Stimulated activated CD8-positive, alpha-beta memory T cell treated with anti-CD3 and anti-CD28 coated beads, Interleukin-7, amount 100 ng/mL, for 24 hours (primary cell): ENCODE measurements at places on chromosomes 11 and 22.
A peak's percentile ranks its signal among the peaks of the same experiment; 100 is the strongest.

DNA sequence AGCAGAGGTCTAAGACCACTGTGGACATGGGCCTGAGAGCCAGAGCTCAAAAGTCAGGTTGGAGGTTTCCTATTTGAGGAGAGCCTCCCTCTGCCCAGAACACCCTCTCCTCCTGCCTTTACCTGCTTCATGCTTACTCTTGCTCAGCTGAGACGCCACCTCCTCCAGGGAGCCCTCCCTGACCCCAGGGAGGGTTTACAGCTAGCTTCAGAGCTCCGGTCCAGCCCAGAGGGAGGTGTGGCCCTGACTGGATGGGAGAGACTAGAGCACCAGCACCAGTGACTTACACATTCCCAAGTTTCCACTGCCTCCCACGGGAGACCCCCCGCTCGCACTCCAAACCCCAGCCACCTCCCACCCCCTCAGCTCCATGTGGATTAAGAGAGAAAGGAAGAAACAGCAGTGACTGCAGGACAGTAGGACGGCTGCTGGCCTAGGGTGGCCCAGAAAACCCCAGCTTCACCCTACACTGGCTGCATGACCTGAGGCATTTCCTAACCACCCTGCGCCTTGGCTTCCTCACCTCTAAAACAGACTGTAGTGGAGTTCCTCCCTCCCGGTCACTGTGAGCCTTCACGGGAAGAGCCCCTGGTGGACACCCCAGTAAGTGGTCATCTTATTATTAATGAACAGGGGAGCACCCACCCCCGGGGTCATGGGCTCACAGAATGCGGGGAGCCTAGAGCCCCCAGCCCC, 24.5 kb upstream of the PDGFB start:
- DNase-seq, result no peak

GRCh38 chr11:15072551-15073143, 746 bp upstream of the CALCB start:
- DNase-seq, result no peak

DNA sequence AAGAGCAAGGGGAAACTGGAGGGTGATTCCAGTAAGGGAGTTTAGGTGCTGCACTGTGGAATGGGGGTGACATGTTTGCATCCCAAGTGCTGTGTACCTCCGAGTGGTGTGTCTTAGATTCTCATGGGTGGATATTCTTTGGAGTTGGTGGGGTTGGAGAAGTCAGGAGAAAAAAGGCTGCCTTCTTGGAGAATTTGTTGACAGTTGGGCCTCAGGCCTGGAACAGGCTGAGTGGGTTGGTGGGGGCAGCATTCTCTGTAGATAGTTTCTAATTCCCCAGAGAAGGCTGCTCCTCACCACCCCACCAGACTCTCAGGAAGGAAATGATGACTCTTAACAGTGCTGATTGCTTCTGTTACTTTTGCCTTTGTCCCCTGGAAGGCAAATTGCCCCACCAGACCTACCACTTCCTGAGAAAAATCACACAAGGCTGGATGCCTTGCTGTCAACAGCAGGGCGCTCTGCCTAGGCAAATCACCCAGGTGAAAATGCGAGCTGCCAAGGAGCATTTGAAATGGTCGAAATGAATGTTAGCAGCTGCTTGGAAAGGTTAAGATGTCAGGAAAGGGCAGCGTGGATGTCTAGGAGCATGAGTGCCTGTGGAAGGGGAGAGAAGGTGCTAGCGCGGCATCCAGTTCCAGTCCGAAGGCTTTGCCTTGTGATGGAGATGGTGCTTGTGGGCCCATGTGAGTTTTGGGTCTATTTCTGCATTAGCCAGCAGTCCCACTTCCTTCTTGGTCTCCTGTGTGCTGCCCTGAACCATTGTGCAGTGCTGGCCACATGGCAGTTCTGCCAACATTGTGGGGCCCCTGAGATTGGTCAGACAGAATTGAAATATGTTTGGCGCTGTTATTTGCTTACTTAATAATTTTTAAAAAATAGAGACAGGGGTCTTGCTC, 29.7 kb upstream of the SORL1-AS1 start:
- DNase-seq, result peak; percentile 8

- DNase-seq, result no peak
These were observed 40.9 kb downstream of the TEAD1 start for GRCh38 chr11:12715131-12715530.

GRCh38 chr11:18204771-18205170, 31.8 kb downstream of the SAA4 start:
- no peak for DNase-seq

GRCh38 chr22:20752873-20753272, 21.0 kb upstream of the SERPIND1 start:
- DNase-seq, result no peak

- DNase-seq, result no peak
These were observed 28.4 kb downstream of the NAP1L4 start for GRCh38 chr11:2963761-2964160.

- DNase-seq, result no peak
These were observed 26.8 kb downstream of the BARX2 start for GRCh38 chr11:129402206-129403171.

DNA sequence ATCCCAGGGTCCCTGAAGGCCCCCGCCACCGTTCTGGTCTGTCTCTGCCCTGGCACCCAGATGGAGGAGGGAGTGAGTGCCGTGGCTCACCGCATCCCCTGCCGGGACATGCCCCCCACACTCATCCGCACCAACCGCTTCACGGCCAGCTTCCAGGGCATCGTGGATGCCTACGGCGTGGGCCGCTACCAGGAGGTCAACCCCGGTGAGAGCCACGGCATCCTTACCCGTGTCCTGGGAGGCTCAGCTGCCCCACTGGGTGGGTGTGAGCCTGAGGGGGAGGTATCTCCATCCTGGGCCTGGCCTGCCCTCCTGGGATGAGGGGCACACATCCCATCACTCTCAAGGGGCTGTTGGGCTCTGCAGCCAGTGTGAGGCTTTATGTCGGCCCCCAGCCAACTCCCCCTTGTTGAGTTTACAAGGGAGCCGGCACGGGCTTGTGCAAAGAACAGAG, 6.1 kb downstream of the TCIRG1 start:
- DNase-seq, result no peak

DNA sequence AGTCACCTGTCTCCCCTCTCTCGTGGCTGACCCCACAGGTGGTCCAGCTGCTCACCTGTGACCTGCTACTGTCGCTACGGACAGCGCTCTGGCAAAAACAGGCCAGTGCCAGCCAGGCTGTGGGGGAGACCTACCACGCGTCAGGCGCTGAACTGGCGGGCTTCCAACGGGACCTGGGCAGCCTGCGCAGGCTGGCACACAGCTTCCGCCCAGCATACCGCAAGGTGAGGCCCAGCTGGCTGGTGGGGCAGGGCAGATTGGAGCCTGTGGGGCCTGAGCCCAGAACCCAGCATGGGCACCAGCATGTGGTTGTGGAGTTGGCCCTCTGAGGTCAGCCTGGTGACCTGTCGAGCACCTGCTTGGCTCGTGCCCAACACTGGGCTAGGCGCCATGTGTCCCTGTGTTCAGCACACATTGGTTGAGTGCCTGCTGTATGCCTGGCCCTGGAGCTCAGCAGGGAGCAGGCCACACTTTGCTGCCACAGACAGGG, 11.9 kb downstream of the SHISA8 start:
- DNase-seq, result no peak

- no peak for DNase-seq
These were observed 174.4 kb downstream of the SWAP70 start for GRCh38 chr11:9838229-9838628.

GRCh38 chr11:9001736-9002135, 2.1 kb downstream of the NRIP3 start:
- no peak for DNase-seq

GRCh38 chr11:127017482-127017881, 16.9 kb upstream of the KIRREL3 start:
- DNase-seq, result no peak

DNA sequence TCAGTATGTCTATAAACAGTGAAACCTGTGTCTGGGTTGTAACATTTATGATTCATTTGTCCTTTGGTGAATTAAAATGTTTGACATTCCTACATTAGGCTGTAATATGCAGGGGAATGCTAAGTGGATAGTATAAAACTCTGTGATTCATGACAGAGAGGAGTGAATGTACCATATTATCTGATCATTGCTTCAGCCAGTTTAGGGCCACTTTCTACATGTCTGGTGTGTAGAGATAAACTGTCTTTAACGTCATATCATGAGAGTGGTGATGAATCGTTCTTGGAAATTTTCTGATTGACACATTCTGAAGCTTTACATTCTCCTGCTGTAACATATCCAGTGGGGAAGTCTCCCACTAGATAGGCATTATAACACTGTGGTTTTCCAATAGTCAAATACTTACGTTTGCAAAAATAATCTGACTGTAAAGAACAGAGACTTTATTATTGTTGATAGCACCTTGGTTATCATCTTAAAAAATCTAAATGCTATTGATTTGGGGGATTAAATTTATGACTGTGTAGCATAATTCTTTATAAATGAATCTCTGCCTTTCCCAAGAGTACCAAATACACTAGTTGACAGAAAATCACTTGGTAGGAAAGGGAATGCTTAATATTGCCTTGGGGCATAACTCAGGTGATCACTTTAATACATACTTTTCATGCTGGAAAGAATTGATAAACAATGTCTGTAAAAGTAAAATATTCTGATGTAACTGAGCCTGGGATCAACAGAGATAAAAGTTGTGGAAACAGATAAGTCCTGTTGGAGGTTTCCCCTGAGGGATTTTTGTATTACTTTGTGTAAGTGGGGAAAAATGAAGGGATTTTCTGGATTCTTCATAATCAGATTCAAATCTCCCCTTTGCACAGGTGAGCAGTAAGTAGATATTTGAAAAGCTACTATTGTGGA, 427.9 kb downstream of the JRKL start:
- DNase-seq, result no peak

- DNase-seq, result no peak
These were observed 55.8 kb downstream of the SC5D start for GRCh38 chr11:121348220-121348875.
